Ascending aorta (tissue), 2 donors: ENCODE measurements at places on chromosomes 2 and 18.

DNA sequence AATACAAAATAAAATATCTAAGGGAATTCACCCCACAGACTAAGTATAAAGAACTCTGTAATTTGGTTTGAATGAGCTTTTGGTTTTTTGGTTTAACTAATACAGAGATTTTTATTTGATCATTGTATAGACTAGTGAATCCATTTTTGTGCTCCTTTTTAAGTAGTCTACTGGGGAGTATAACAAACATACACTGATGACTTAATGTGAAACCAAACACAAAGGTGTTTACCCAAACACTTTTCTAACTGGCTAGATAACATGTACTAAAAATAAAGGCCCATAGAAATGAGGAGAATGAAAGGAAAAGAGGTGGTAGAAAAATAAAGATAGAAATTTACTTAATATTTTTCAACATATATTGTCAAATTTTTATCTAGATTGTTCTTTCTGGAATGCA, 146.0 kb downstream of the NRXN1 start:
- no peak for DNase-seq

- peak; percentile 79 for DNase-seq
These were observed 47.5 kb upstream of the ASB1 start for GRCh38 chr2:238379096-238379810.

DNA sequence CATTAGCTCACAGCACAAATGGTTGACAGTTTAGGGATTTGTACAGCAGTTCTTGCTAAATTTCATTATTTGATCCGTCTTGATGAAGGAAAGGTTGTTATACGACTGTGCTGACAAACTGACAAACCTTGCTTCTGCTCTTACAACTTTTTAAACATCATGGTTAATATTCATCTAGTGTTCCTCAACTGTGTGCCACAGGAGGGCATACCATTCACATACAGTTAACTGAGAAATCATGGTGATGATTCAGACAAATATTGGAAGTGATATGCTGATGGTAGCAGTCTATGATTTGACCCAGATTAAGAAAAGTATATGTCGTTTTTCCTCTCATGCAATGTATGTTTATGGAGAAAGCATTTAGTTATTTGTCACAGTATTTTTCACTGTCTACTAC, 129.8 kb upstream of the FSIP2 start:
- no peak for DNase-seq

DNA sequence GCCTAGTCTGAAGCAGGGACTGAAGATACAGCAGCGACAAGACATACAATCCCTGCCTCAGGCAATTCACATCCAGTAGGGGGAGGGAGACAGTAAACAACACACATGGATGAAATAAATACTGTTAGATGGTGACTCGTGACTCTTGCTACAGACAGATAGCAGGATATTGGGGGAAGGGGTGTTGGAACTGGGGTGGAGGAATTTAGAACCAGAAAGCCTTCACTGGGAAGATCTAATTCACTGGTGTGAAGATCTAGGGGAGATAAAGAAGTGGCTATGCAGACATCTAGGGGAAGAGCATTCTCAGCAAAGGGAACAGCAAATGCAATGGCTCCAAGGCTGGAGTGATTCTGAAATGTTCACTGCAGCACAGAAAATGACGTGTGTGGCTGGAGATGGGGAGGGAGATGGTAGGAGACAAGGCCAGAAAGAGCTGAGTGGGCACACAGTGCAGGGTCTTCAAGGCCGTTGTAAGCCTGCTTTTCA, 52.6 kb upstream of the TMEM163 start:
- no peak for DNase-seq

GRCh38 chr18:78006774-78007260, 757.2 kb downstream of the GALR1 start:
- DNase-seq = no peak

DNA sequence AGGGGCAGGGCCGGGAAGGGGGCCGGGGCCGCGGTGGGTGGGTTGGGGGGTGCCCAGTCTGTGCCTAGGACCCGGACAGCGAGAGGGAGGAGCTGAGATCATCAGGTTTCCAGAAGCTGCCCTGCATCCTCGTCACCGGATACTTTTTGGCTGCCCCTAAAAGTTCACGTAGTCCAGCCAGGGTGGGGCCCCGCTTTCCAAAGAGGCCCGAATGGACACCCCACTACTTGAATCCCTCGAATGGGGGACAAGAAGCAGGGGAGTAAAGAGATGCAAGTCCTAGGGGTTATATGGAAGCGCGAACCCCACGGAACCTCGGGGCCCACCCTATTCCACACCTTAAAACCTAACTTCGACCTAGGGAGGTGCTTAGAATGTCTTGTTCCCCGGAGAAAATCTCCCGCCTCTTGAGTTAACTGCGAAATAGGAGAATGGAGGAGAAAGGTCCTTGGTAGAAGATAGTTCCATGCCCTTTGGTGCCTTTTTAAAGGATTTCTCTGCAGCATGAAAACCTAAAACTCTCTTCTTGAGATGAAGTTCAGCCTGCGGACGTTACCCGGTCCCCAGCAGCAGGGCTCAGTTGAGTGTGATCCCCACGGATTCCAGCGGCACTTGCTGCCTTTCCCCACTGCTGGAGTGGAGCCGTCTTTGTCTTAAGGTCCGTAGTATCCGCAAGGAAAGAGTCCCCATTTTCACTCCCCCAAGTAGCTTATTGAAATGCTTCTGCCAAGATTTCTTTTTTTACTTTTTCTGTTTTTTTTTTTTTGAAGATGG, 2.1 kb upstream of the RNF152 start:
- no peak for DNase-seq

DNA sequence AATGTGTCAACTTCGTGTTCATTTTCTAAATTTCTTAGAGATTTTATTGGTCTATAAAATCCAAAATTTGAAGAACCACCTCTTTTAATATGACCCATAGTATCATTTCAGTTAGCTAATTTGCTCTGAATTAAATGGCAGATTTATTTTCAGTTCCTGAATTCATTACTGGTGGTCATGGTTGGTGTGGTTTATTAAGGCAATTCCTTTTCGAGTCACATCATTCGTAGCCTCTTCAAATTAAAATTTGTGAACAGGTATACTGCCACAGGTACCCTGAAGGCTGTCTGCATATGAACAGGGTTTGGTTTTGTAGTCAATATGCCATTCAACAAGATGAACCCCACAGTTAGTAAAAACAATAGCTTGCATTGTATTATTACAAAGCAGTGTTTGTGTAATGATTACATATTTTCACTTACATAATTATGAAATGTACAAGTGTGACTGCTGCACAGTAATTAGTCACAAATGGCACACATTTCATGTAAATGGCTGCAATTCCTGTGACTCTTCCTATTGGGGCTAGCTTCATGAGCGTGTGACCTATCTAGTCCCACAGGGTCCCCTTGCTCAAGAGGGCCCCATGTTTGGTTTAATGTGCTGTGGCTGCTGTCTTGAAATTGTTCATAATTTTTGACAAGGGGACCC, 48.9 kb downstream of the CDC42EP3 start:
- no peak for DNase-seq

DNA sequence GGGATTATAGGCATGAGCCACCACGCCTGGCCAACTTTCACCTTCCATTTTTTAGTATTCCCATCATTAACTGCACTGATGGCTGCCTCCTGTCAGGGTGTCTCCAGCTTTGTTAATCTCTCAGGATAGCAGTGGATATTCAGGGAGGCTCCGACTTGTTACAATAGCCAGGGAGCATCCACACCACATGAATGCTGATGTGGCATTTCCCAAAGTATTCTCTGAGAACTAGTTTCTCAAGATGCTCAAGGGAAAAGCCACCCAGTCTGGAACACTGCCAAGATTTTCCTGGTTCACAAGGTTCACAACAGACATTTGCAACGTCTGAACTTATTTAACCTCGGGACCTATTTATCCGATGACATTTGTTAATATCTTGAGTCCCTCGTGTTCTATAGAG, 33.8 kb downstream of the ZNF519 start:
- DNase-seq = no peak

DNA sequence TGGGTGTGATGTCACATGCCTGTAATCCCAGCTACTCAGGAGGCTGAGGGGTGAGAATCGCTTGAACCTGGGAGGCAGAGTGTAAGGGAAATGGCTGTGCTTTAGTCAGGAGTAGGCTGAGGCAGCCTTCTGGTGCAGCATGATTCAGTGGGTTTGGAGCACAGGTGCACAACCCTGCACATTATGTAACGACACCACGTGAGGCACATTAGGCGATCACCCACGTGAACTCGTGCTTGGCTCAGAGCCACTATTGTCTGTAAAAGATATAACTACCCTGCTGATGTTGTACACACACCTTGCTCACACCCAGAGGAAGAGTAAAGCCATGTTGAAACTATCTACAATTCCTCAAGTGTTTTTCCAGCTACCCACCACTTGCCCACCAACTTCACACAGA, 54.8 kb upstream of the ZC3H15 start:
- no peak for DNase-seq

- no peak for DNase-seq
These were observed 61.4 kb downstream of the CPS1 start for GRCh38 chr2:210617732-210618330.

GRCh38 chr2:64268330-64269048, 124.3 kb upstream of the PELI1 start:
- no peak for DNase-seq

DNA sequence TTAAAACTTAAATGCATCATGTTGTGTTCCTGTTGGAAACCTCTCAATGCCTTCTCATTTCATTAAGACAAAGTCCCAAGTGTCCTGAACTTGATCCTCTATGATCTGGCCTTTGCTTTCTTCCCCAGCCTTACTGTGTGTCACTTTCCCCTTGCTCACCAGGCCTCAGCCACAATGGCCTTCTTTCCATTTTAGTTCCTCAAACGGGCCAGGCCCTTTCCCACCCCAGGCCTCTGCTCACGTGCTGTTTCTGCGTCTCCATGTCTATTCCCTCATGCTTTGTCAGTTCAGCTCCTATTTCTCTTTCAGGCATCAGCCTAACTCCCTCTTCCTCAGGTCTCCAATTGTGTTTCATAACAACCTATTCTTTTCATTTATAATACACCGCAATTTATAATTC, 19.5 kb downstream of the CXCR4 start:
- DNase-seq = no peak

DNA sequence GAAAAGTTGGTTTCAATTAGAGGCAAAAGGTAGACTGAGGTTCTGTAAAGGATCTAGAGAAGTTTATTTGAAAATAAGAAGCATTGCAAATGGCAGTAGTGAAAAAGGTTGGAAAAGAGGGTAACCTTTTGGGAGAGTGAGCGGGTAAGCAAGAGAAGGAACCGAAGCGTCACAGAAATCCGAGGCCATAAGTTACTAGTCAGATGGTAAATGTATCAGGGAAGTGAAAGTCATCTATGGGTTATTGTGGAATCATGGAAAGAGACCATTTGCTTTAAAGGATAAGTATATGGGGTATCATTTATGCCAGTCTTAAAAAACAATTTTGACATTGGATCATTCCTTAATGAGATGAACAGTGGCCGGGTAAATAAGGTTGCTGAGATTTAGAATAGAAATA, 30.5 kb downstream of the EML4 start:
- no peak for DNase-seq

DNA sequence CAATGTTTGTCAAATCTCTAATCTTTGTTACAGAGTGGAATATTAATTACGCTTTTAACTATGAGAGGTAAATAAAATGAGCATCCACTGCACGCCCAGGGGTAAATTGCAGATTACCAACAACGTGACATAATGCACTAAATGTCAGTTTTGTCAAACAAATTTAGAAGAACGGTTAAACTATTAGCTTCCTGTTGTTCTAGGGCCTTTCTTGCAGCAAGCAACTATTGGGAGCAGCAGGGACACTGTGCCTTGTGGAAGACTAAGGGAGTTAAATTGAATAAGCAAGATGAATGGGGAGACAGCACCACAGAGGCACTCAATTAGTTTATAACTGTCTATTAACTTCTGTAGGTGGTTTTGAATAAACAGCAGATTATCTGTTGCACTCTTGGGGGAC, 391.0 kb upstream of the RAB12 start:
- no peak for DNase-seq

DNA sequence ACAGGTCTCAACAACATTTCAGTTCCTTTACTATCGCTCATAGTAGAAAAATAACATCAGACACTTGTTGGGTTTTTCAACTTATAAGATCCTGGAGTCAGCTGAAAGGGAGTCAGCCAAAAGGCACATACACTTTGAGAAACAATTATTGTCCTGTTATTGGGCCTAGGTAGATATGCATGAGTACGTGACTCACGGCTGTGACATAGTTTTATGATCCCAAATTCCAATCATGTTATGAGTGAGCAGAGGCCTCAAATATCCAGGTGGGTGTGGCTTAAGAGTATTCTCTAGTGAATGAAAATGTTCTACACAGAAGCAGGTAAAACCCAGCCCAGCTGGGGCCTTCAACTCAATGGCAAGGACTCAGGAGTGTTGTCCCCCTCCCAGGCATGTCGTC, 27.2 kb downstream of the SERPINB8 start:
- no peak for DNase-seq

- no peak for DNase-seq
These were observed 627 bp downstream of the WIPF1 start for GRCh38 chr2:174597009-174597344.

GRCh38 chr2:178761759-178762371, 45.4 kb downstream of the TTN start:
- DNase-seq = no peak

DNA sequence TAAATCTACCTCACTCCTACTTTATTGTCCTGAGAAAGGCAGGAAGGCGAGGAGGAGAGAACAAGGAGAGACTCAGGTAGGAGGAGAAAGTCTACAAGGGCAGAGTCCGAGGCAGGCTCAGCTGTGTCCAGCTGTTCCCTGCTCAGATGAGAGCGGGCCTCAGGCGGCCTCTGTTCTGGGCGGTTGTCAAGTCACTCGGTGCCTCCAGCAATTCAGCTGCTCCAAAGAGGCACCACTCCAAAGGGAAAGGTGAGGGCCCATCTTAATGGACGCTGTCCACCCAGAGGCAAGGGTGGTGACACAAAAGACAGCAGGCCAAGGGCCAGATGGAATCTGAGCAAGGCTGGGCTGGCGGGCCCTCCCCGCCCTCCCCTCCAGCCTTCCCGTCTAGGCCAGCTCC, 101.4 kb upstream of the EPAS1 start:
- DNase-seq = no peak

DNA sequence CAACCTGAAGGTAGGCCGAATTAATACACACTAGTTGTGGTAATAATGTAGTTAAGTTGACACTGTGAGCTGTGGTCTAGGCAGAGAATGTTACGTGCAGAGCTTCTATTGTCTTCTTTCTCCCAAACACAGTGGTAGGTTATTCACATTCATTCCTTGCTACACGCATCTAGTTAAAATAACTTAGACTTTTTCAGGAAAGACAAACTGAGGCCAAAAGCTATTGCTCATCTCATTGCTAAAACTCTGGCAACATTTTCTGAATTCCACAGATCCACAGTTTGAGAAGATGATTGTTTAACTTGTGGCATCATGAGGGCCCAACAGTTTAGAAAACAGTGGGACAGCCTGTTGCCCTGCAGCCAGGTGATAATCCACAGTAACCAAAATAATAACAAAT, 850.4 kb upstream of the FSHR start:
- no peak for DNase-seq
